CD4-positive, alpha-beta T cell treated with Interleukin-4 for 1 hour (primary cell): ENCODE measurements at places on chromosomes 4 and X.

GRCh38 chr4:14018191-14018853 lies 390.8 kb upstream of the BOD1L1 start:
- no peak for DNase-seq

GRCh38 chr4:102217345-102217744 lies 127.9 kb downstream of the SLC39A8 start:
- DNase-seq, result no peak

- no peak for DNase-seq
Observed at GRCh38 chr4:137156054-137156453, 376.2 kb downstream of the PCDH18 start.

DNA sequence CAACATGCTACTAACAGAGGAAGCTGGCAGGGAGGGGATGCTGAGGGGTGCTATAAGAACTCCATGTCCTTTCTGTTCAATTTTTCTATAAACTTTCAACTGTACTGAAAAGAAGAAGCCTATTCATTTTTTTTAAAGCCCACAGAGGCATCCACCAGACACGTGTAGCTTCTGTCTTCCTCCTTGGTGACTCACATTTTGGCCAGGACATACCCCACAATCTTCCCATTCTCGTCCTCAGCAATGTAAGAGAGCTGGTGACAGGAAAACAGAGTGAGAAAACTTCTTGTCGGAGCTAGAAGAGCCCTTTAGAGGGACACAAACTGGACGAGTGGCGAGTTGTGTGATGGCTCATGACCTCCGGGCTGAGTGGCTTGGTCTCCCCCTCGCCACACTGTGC lies 1.1 kb downstream of the NAA10 start:
- DNase-seq, result no peak
